ENCODE measurements at places on chromosomes 7 and 10.
A peak's percentile ranks its signal among the peaks of the same experiment; 100 is the strongest.

DNA sequence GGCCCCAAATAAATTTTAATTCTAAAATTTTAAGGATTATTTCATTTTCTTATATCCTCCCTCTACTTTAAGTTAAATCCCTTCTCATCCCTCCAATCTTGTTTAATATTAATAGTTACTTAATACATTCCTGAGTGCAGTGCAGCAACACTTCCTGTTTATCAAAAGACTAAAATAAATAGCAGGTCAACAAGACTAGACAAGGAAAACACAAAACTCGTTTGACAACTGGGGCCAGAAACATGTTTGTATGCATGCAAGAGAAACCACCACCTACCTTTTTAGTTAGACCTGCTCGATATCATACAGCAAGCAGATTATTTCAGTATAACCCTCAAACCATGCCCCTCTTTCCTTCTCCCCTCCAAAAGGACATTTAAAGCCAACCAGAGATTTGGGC, 95.8 kb downstream of the PARD3 start:
- DNase-seq: no peak

GRCh38 chr7:572416-573268, 53.0 kb upstream of the PDGFA start:
- no peak for DNase-seq

- no peak for DNase-seq
Measured at GRCh38 chr7:3649678-3650440, 348.8 kb downstream of the SDK1 start.

DNA sequence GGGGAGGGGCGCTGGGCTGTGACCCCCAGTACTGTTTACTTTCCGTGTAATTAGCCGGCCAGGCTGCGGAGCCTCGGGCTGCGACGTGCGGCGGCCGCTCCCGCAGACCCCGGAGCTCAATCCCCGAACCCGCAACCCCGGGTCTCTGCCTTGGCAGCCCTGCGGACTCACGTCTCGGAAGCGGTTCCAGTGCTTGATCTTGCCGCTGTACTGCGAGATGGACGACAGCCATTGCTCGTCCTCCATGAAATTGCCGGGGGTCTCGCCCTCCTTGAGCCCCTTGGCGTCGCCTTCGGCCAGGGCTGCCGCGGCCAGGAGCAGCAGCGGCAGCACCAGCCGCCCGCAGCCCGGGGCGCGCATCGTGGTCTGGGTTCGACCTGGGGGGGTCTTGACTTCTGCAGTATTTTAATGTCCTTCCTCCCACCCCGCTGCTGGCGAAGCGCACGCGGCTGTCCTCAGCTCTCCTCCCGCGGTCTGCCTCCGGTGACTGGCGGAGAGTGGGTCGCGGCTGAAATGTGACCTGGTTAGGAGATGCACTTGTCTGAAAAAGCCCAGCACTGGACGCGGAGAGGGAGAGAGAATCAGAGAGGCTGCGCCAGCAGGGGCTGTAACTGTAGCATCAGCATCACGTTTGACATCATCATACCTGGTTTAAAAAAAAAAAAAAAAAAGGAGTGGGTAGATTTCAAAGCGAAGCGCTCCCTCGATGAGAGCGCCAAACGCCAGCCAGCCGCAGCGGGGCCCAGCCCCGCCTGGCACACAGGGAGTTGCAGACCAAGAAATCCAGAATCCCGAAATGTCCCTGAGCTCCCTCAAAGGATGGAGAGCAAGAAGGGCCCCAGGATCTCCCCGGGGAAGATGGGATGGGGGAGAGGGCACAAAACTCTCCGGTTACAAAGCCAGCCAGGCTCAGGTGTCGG, at the start of gene SPOCK2:
SPOCK2 (minus strand) TSS at position 583 of the 920 bp plus-strand sequence; CDS start at position 360, 223 bp downstream.
- no peak for DNase-seq

GRCh38 chr10:28619455-28619854, 57.9 kb upstream of the BAMBI start:
- no peak for DNase-seq

GRCh38 chr10:114908896-114909295, 29.1 kb upstream of the TRUB1 start:
- no peak for DNase-seq

- DNase-seq: no peak
Measured at GRCh38 chr10:89478085-89478738, 57.2 kb downstream of the SLC16A12 start.

- no peak for DNase-seq
Measured at GRCh38 chr7:141225916-141226618, 152.2 kb downstream of the TMEM178B start.

DNA sequence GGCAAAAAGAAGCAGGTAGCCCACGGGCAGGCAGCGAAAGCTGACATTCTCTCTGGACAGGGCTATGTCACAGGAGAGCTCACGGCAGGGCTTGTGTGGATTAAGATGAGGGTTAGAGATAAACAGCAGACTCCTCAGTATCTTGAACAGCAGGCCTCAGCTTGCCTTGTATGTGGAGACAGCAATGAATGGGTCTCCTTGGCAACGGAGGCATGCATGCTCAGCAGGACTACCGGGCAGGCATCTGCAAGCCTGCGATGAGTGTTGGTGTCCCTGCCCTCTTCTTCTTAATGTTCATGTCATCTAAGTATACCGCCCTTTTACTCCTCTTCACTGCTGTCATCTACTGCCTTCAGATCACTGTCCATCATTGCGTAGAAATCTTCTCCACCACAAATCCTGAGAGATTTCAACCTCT, 81.9 kb upstream of the C1GALT1 start:
- no peak for DNase-seq

GRCh38 chr10:84531396-84531795, 203.0 kb downstream of the CCSER2 start:
- DNase-seq: no peak

DNA sequence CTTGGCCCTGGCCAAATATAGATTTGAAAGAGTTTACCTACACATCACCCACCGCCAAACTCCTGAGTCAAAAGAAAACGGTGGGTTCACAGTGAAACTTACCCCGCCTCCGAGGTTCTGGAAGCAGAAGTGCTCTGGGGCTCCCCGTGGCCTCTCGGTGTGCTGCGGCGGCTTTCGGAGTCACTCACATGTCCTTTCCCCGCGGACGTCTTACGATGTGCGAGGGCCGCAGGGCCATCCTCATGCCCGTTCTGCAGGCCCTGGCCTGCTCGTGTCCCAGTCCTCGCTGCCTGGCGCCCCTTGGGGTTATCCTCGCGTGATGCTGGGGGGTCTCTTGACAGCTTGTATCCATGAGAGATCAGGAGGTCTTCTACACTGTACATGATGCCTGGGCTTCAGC, 12.0 kb downstream of the JCAD start:
- DNase-seq: no peak

- peak; percentile 23 for DNase-seq
Measured at GRCh38 chr7:136405931-136406777, 429.0 kb upstream of the MTPN start.

DNA sequence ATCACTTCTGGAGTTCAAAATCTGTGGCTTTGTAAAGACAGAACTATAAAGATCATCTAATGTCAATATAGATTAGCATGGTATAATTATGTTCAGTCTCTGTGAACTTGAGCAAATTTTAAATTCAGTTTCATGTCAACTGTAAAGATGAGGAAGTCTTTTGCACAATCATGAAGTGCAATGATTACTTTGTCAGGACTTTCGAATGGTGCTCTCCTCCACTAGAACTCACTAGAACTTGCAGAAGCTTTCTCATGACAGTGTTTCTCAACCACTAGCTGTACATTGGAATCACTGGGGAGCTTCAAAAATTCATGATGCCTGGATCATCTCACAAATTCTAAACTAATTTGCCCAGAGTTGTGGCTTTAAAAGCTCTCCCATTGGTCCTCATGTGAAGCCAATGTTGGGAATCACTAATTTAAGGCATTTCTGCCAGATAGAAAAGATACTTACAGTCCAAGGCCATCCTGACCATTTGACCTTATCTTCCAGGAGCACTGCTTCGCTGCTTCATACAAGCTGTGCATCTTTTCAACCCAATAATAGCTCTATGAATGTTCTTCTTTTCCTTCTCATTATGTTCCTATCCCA, 12.9 kb downstream of the OR2AE1 start:
- DNase-seq: no peak

- DNase-seq: no peak
Measured at GRCh38 chr7:13879994-13880686, 109.3 kb downstream of the ETV1 start.

DNA sequence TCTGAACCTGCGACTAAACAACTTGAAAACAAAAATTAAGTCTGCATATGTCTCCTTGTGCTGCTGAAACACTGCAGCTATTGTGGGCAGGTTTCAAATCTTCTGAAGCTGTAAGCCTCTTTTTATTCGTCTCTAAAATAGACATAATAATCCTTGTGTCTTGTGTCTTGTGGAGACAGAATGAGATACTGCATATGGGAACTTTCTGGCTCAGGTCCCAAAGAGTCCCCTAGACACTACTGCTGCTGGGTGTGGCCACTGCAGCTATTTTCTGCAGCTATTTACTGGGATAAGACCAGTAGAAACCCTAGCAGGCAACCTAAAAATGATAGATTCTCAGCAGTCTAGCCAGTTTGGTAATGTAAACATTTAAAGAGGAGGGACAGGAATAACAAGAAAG, 252.0 kb downstream of the ELMO1 start:
- no peak for DNase-seq

- no peak for DNase-seq
Measured at GRCh38 chr10:69230128-69230527, 10.0 kb downstream of the HKDC1 start.

DNA sequence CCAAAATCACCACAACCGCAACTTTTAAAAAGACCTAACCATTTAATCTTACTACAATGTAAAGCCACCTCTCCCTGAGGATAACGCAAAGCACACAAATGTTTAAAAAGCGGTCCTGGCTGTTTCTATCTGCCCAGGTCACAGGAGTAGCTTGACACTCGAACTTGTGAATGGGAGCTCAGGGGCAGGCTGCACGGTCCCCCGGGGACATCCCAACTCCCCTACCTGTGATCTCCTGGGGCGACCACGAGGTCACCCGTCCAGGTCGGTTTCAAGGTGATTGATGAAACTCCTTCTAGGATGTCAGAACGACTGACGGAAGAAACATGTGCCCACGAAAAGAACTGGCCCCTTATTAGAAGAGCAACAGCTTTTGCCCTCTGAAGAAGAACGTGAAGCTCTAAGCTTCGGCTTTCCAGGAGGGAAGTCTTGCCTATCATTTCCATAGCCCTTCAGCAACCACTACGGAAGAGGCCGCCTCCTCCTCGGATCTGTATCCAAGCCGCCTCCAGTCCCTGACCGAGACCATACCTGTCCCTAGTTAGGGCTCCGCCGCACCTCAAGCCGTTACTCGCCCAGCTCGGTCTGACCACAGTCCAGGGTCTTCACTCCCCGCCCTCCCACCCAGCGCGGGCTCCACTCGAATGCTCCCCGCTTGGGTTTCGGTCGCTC, 459 bp downstream of the CYCS start:
- no peak for DNase-seq

GRCh38 chr10:97842656-97843280, 6.9 kb upstream of the GOLGA7B start:
- DNase-seq: no peak

GRCh38 chr10:79047584-79047874, 21.2 kb upstream of the ZMIZ1 start:
- no peak for DNase-seq

- DNase-seq: no peak
Measured at GRCh38 chr10:73589563-73590126, 1.5 kb downstream of the USP54 start.

GRCh38 chr7:25615593-25615992, 387.3 kb upstream of the NPVF start:
- no peak for DNase-seq

GRCh38 chr10:5949009-5949759, 28.2 kb downstream of the IL15RA start:
- DNase-seq: no peak

- DNase-seq: no peak
Measured at GRCh38 chr10:67110286-67110685, 184.4 kb downstream of the LRRTM3 start.

DNA sequence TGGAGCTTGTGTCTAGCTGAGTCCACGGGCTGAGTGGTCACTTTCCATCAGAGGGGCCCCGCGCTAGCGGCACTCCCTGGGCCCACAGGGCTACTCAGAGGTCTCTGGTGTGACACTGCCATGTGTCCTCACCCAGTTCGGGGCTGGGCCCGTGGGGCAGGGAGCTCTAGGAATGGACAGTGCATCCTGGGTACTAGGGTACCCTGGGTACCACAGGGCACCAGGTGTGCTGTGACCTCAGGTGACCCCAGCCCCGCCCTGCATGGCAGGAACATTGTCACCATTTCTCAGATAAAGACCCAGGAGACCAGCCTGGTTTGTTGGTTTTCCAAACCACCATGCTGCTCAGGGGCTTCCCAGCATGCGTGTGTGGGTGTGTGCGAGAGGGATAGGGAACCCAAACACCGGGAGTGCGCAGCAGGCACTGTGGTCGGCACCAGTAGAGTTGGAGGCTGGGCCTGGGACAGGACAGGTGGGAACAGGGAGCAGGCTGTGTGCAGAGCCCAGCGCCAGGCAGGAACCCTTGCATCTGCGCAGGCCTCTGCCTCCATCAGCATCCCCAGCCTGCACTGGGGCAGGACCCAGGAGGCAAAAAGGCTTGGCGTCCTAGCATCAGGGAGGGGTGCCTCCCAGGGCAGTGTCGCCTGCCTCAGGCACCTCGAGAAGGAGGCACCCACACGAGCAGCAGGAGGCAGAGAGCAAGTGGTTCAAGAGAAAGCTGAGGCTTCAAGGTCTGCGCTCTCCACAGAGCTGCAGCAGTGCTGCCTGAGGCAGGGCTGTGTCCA, 19.4 kb upstream of the CSGALNACT2 start:
- no peak for DNase-seq

DNA sequence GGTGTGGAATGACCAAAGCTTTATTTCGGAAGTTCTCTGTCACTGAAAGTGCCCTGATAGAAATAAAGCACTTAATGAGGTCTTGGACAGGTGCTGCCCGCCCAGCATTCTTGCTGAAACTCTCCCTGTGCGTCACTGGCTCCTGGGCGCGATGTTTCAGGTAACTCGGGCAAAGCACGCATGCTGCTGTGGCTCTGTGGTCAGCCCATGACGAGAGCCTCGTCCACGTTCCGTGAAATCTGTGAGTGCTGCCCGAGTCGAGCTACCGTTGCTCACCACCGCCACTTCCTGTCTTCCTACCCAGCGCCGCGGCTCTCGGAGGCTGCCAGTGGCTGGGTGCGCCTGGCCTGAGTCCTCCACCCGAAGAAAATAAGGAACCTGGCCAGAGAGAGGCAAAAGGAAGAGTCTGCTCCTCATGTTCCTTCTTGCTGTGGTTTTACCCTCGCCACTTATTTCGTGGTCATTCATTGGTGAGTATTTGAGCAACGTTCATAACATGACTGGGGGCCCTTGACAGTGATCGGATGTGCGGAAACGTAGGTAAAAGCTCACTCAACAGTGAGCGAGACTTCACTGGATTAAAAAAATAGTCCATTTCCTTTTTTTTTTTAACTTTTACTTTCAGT, 95.5 kb downstream of the MAP3K8 start:
- no peak for DNase-seq

GRCh38 chr10:61024856-61025201, 80.8 kb upstream of the RHOBTB1 start:
- no peak for DNase-seq

GRCh38 chr10:126502441-126502840, 114.2 kb upstream of the ADAM12 start:
- no peak for DNase-seq

DNA sequence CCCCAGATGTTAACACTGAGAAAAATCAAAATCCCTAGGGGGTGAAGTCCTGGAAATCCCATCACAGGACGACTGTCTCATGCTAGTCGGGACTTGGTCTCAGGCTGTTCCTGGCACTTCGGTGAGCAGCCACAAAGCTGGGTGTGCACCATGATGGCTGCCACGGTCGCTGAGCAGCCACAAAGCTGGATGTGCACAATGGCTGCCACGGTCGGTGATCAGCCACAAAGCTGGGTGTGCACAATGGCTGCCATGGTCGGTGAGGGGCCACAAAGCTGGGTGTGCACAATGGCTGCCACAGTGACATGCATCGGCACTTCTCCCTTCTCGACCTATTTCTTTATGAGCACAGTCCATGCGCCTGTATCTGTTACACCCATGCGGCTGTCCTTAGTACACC, 505.1 kb downstream of the TCERG1L start:
- DNase-seq: no peak

All from left renal pelvis (tissue), 4 donors.